ENCODE measurements at places on chromosomes 16 and 17.

DNA sequence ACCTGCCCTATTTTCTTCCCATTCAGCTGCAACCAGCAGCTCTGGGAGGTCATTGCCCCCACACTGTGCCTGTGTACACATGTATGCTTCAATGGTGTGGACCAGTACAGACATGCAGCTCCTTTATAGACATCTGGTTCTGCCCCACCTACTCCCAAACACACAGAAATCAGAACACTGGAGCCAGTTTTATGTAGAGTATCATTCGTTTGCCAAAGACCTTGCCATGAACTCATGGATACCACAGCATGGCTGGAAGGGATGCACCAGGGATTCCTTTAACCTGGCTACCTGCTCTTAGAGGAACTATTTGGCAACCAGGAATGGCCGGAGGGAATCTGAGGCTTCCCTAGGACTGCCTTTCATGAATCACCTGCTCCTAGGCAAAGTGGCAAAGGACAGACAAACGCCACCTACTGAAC lies 60.4 kb downstream of the ZFHX3 start:
- no peak for DNase-seq

DNA sequence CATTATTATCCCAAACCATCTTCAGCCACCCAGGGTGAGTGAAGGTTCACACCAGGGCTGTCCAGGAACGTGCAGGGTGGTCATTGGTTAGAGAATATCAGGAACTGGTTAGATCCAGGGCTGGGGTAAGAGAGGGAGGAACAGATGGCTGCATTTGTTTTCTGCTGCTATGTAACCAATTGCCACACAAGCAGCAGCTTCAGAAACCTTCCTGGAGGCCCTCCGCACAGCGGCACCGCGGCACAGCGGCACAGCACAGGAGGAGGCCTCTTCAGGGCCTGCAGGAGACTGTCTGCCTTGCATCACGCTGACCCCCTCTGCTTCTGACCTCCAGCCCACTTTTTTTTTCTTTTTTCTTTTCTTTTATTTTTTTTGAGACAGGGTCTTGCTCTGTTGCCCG lies 86.1 kb downstream of the KCNJ12 start:
- no peak for DNase-seq

DNA sequence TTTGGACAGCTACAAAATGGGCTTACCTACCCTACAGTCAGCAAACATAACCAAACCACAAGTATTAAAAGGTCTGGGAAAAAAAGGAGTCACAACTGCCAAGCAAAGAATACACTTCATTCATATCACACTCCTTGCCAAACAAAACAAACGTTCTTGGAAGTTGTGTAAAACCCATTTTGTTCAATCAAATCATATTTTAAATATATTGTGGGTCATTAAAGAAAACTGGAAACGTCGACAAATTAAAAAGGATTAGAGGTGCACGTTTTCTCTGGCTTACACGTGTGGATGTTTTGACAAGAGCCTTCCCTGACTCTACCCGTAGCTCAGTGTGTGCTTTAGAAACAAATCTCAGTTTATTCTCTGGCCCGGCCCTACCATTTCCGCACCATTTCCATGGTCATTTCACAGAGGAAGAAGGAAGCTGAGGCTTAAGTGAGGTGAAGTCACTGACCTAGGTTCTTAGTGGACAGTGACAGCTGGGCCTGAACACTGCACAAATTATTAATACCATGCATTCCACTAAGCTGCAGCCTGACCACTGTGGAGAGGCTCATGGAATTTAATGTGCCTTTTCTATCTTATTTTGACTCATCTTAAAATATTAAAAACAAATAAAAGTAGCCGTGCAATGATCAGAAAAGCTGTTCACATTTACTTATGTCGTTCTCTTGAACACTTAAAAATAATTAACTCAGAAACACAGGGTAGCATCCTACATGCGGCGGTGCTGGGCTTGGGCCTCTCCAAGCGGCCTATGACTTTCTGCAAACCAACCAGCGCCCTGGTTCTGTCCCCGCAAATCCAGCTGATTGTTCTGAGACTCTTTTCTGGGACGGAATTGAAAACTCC lies 968 bp downstream of the CEP112 start:
- DNase-seq = no peak

- no peak for DNase-seq
Measured at GRCh38 chr17:34665150-34665806, 85.9 kb downstream of the TMEM132E start.

DNA sequence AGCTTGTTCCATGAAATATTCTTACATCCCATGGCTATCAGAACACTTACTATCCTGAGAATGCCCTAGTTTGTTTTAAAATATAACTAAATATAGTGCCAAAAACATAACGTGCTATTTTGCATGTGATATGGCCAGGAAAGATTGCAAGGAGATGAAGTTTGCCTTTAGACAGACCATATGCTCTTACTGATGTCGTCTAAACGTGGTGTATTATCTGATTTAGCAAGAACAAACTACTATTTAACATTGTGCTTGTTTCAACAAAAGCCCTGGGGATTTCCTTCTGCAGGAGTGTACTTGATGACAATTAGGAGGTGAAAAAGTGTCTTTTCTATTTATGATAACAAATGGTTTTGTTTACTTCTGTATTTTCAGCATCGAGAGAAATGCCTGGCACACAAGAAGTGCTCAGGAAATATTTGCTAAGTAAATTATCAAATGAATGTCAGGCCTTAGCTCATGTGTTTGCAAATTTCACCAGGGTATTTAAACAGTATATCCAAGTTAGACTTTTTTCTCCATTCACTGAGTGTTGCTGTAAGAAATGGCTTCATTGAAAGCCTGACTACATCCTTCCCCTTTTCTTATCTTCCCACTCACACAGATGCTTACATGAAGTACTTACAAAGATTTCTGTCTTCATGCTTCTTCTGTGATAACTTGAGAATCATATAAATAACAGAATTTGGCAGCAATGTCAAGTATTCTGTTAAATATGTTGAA lies 1033.6 kb downstream of the CDH8 start:
- DNase-seq = no peak

- DNase-seq = no peak
Measured at GRCh38 chr17:74386386-74386785, 19.1 kb downstream of the GPR142 start.

DNA sequence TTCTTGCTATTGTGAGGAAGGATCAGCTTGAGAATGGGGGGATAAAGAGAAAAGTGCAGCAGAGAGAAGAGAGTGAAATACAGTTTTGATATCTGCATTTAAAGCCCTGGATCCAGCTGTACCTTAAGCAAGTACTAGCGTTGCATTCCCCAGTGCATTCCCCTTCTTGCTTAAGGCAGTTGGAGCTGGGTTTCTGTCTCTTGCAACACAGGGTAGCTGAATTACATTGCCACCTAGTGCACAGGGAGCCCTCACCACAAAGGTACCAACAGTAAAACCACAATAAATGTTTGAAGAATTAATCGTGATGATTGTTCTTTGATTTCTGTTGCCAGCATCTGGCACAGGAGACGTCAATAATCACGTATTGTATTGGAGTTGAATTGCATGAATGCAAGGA lies 588.7 kb downstream of the RBFOX1 start:
- DNase-seq = no peak

DNA sequence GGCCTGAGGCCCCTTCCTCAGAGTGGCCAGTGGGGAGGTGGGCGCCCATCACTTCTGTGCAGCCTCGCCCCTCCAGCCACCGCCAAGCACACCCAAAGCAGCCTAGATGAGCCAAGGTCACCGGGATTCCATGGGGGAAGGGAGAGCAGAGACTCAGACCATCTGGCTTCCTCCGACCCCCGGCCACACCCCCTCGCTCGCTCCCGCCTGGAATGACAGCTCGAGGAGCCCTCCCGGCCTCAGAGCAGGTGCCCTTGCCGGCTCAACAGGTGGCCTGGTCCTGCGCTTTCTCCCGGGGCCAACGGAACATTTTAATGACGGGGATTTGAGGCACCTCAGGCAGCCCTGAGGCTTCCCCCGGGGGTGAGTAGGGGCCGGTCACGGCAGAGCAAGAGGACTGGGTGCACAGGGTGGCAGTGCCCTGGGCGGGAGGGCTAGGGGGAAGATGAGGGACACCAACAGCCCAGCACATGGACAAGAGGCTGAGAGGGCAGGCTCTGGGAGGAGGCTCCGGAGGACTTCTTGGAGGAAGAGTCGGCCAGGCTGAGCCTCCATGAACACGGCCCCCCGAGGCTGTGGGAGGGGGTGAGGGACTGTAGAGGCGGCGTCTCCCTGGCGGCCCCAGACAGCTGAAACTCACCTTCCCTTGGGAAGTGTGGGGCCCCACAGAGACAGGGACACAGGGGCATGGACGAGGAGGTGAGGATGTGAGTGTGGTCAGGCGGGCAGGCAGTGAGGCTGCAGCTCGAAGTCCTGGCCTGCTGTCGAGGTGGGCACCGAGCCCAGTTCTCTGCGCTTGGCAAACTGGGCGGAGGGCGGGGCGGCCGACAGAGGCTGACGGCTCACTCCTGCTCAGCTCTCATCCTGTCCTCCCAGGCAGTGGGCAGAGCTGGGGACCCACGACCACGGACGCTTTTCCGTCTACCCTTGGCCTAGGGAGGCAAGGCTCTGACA lies 12.5 kb upstream of the C1QTNF8 start:
- DNase-seq = no peak

Data from fibroblast of skin of left quadriceps (primary cell).